ENCODE measurements at places on chromosomes 12 and 14.
A peak's percentile ranks its signal among the peaks of the same experiment; 100 is the strongest.

GRCh38 chr12:1791104-1791841 lies 29.1 kb upstream of the LRTM2 start:
- DNase-seq = peak; percentile 72

DNA sequence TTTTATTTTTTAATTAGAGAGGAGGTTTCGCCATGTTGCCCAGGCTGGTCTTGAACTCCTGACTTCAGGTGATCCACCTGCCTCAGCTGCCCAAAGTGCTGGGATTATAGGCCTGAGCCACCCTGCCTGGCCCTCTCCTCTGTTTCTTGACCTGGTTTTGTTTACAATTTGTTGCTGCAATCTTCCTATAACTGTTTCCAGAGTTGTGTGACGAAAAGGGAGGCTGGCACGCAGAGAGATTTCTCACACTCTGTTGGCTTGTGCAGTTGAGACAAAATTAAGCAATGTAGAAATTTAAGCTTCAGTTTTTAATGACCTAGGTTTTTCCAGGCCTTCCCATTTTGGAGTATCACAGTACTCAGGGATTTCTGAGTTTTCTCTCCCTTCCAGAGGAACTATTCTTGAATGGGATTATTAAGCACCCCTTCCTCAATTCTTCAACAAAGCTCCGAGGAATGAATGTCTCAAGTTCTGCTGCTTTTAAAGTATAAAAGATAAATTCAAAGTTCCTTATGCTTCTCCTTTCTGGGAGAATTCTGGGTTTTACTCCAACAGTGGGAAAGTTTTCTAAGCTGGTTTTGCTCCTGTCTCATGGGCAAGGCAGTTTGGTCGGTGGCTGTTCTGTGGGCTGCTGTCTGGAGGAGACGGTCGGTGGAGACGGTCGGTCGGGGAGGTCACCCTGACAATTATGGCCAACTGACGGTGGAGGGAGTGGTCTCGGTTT lies 20.4 kb upstream of the FOS start:
- no peak for DNase-seq

GRCh38 chr14:73026243-73026844 lies 562 bp downstream of the ZFYVE1 start:
- no peak for DNase-seq

DNA sequence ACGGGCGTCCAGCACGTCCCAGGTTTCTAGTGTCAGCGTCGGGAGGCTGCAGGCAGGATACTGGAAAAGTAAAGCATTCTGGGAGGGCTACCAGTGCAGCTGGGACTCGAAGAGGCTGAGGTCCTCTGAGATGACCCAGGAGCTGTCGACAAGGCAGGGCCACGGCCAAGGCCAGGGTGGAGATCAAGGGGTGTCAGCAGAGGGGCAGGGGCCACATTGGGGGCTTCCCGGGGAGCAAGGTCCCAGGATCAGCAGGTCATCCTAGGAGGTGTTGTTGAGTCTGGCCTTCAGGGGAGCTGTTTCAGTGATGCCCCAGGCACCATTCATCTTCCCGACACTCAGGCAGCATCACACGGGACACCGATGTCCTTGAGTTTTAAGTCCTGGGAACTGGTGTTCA lies 377.8 kb upstream of the SFSWAP start:
- no peak for DNase-seq

DNA sequence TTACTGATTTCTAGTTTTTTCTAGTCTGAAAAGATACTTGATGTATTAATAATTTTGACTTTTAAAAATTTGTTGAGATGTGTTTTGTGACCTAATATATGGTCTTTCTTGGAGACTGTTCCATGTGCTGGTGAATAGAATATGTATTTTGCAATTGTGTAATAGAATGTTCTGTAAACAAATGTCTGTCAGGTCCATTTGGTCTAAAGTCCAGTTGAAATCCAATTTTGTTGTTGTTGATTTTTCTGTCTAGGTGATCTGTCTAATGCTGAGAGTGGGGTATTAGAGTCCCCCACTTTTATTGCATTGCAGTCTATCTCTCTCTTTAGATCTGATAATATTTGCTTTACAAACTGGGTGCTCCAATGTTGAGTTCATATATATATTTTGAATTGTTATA lies 175.8 kb downstream of the RPAP3 start:
- DNase-seq = no peak

DNA sequence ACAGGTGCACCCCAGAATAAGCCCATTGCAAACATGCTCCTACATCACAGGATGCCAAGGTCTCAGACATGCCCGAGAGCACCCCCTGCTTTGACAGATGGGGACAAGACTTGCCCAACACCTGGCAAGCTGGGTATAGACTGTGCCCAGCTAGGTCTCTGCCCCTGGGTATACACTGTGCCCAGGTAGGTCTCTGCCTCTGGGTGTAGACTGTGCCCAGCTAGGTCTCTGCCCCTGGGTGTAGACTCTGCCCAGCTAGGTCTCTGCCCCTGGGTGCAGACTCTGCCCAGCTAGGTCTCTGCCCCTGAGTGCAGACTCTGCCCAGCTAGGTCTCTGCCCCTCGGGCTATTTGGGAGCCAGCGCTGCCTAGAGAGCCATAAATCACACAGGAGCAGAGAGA lies 85.9 kb downstream of the CCDC88C start:
- DNase-seq = no peak

GRCh38 chr12:82554529-82554928 lies 132.2 kb upstream of the TMTC2 start:
- DNase-seq = no peak

GRCh38 chr14:99573000-99573330 lies 31.0 kb downstream of the CCDC85C start:
- DNase-seq = no peak

- no peak for DNase-seq
Measured at GRCh38 chr12:25734529-25735180, 181.6 kb upstream of the LMNTD1 start.

DNA sequence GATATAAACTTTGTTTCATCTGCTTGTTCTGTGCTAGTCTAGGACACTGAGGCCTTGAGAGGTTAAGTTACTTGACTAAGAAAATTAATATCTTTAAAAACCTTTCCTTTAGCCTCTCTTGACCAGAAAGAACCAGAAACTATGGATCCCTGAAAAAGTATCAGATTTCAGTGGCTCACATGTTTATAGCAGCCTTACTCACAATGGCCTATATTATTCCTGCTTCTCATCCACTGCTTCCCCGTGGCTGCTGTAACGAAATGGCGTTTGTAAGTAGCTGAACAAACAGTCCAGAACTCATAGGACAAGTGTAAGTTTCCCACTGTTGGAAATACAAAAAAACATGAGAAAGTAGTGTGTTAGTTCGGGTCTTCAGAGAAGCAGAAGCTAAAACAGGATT lies 3.2 kb upstream of the PYGL start:
- no peak for DNase-seq

DNA sequence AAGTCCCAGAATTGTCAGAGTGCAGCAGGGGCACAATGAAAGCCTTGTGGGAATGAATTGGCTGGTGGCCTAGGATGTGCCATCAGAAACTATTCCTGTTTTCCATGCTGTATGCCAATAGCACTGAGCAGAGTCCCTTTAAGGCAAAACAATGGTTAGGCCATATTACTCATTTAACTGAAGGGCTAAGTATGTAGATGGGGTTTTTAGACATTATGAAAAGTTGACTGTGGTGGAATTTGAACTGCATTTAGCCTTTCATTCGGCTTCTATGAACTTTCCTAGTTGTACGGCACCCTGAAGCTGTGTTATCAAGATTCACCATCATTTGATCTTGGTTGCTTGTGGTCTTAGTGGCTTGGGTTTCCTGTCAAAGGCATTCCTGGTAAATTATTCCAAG lies 24.8 kb downstream of the IL26 start:
- DNase-seq = no peak

- no peak for DNase-seq
Measured at GRCh38 chr12:126932156-126932555, 1334.8 kb upstream of the TMEM132C start.

- no peak for DNase-seq
Measured at GRCh38 chr12:97127061-97127460, 220.0 kb downstream of the NEDD1 start.

- no peak for DNase-seq
Measured at GRCh38 chr12:4041187-4041885, 168.1 kb upstream of the PARP11 start.

DNA sequence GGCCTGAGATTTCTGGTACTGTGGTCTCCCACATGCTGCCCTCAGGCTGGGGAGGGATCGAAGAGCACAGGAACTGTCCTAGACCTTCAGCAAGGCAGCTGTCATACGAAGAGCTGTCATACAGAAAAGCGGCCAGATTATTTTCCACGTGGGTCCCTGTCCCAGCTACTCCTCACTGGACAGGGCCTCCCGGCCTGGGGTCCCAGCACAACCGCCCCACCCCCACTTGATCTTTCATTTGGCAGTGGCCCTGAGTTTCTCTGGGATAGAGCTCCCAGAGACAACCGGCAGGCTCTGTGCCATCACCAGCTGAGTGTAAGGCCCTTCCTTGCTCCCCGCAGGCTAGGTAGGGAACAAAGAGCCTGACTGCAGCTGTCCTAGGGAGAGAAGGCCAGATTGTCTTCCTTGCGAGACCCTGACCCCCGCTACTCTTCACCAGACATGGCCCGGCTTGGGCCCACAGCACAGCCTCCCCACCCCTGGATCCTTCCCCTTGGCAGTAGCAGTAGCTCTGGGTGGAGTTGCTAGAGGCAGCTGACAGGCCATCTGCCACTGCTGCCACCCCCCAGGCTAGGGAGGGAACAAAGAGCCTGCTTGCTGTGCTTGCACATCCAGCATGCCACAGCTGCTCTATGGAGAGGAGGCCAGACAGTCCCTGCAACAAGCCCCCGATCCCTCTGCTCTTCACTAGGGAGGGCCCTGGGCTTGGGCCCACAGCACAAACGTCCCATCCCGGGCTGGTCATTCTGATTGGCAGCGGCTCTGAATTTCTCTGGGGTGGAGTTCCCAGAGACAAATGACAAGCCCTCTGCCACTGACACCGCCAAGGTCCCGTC lies 3.1 kb upstream of the OR4N2 start:
- DNase-seq = no peak

GRCh38 chr12:122946690-122947341 lies 19.4 kb downstream of the ABCB9 start:
- peak; percentile 92 for DNase-seq

GRCh38 chr14:79325071-79325470 lies 886.2 kb downstream of the DIO2 start:
- DNase-seq = no peak

All from stimulated activated CD4-positive, alpha-beta T cell treated with anti-CD3 and anti-CD28 coated beads, Interleukin-15, amount 100 ng/mL, for 24 hours (primary cell).